ENCODE measurements at places on chromosomes 16 and 17.

- no peak for DNase-seq
Measured at GRCh38 chr16:83134638-83135037, 507.9 kb downstream of the CDH13 start.

DNA sequence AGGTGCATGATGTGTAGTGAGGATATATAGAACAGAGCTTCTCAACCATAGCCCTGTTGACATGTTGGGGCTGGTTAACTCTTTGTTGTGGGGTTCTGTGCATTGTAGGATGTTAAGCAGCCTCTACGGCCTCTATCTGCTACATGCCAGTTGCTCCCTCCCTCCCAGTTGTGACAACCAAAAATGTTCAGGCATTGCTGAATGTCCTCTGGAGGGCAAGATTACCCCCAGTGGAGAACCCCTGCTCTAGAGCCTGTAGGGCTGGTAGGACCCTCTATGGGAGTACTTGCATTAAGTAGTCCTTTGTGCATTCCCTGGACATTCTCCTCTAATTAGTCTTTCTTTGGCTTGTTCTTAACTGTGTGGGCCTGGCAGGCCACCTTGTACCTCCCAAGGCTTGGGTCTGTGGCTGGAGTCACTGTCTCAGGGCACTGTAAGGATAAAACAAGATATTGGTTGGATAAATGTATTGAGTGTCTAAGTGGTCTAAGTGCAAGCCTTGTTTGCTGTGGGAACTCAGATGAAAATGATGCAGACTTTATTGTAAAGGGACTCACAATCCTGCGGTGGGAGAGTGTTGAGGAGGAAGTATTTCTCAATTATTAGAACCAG is 19.8 kb upstream of the MYO1D start:
- DNase-seq = no peak

- no peak for DNase-seq
Measured at GRCh38 chr17:41959030-41959335, 7.6 kb upstream of the CNP start.

DNA sequence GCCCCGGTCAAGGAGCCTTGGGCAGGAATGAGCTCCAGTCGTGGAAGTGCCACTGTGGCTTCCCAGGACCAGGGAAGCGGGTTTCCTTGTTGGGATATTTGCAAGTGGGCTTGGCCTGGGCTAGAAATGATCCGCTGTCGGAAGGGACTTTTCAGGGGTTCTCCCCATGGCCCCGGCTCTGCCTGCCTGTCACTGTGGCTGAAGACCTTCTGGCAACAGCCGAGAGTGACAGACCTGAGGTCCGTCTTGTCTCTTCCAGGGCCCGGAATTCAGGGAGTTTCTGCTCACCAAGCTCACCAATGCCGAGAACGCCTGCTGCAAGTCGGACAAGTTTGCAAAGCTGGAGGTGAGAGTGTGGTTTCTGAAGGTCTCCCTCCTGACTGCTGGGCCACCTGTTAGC is 57.7 kb downstream of the OR1D5 start:
- no peak for DNase-seq

DNA sequence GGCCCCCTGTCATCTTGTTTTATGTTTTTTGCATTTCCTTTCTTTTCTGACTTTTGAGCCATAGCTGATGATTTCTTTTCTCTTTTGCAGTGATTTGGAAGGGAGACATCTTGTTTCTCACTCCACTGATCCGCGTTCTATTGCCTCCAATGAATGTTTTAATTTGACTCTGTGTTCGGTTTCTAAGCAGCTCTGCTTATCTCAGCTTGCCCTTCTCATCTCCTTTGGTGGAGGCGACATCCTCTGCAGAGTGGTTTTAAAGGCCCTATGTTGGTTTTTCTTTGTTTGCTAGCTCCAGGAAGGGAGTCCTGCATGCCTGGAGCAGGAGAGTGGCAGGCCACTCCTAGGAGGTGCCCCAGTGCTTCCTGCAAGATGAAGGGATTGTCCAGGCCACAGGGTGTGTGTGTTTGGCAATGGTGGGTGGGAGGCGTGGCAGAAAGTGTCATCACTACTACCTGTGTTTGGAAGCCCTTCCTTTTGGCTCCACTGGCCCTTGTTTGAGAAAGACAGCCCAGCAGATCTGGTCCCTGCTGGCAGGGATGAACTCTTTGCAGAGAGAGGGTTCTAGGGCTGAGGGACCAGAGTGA is 13.6 kb downstream of the SMPD3 start:
- no peak for DNase-seq

DNA sequence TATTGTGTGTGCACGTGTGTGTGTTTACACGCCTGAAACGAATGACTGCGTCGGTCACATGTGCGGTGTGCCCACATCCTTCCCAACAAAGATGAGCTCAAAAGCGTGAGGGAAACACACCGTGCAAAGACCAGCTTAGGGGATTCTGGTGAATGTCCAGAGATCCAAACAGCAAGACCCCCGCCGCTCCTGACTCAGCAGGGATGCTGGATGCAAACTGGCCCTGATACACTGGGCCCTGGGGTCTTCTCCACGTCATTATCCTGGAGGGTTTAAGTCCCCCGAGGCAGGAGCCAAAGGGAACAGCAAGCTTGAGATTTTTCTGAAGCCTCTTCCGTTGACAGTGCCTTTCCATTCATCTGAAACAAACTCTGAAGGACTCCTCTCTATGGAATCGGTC is 59.2 kb downstream of the TBC1D16 start:
- DNase-seq = no peak

GRCh38 chr17:66837885-66838665 is 3.2 kb downstream of the CACNG5 start:
- DNase-seq = no peak

DNA sequence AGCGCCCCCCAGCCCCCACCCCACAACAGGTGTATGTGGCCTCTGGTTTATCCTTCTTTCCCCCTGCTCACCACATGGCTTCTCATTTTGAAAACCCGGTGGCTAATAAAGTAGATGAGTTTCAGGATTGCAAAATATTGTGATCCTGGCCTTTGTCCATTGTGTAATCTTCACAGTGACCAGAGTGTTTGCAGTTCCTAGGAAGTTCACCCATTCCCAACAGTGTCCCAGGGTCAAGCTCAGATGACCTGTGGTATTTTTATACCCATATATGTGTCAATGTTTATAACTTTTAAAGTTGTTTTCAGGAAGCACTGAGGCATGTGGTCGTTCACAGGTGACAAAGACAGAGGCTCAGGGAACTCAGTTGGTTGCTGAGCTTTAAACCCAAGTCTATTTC is 721.9 kb downstream of the WWOX start:
- DNase-seq = no peak

All from NCI-H2081 treated with DMSO at 0.1 percent for 48 hours (cell line).